ENCODE measurements at places on chromosomes 1 and 21.
A peak's percentile ranks its signal among the peaks of the same experiment; 100 is the strongest.

DNA sequence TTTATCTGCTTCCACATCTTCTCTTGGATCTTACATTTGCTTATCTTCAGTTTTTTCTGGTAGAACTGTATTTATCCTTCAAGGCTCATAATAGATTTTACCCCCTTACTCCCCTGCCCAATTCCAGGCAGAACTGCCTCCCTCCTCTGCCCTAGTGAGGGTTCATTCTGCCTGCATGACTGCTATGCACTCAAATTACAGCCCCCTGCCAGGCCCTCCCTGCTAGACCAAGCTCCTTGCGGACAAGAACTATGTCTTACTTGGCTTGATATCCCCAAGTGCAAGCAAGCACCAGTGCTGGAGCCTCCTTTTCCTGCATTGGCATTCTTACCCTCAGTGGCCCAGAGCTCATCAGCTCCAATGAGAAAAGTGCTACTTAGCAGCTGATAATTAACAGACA, 18.1 kb downstream of the MAPKAPK2 start:
- no peak for DNase-seq

DNA sequence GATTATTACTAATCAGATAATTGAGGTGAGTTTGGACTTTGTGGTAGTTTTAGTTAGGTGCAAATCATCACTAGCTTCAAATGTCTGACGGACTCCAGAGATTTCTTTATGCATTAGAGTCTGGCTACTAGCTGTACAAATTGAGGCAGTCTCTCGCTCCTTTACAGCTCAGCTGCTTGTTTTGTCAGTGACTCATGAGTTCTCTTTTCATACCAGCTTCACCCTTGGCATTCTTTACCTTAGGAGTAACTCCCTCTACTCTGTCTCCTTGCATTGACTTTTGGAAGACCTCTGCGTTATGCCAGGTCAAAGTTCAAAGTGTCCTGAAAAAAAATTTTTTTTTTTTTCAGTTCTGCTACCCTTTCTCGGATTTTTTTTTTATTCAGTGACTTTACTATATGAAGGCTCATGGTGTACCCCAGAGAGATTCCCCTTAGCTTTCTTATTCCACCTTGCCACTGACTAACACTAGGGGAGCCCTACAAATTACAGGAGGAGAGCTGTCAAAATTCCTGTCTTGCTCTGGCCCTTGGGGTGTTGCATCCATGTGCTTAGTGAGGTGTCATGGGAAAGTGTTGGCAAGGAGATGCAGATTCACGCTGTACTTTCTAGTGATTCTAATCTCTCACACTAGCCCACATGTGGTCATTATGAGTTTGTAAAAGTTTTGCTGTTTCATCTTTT, 576.6 kb downstream of the ADGRL2 start:
- peak; percentile 72 for DNase-seq

- DNase-seq: no peak
Observed at GRCh38 chr1:205266611-205267305, 39.0 kb downstream of the TMCC2 start.

- DNase-seq: no peak
Observed at GRCh38 chr21:44557491-44558328, 885 bp downstream of the KRTAP10-3 start.

DNA sequence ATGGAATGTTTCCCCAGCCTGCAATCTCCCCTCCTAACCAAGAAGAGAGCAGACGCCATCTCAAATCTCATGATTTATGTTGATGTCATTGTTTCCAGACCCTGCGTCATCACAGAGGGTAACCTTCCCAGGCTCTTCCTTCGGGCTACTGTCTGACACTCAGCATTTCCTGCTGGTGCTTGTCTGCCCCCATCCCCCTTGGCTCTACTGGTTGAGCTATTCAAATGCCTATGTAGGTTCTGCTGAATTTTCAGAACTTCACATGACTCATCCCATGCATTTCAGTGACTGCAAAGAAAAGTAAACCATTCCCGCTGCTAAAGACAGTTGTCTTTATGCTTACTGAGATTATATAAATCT, 24.8 kb upstream of the ITPKB start:
- peak; percentile 92 for DNase-seq

GRCh38 chr1:220235462-220235861, 36.8 kb downstream of the RAB3GAP2 start:
- DNase-seq: no peak

- no peak for DNase-seq
Observed at GRCh38 chr1:237042892-237043576, 1.1 kb downstream of the RYR2 start.

GRCh38 chr1:232653789-232654188, 23.9 kb upstream of the SIPA1L2 start:
- DNase-seq: no peak

DNA sequence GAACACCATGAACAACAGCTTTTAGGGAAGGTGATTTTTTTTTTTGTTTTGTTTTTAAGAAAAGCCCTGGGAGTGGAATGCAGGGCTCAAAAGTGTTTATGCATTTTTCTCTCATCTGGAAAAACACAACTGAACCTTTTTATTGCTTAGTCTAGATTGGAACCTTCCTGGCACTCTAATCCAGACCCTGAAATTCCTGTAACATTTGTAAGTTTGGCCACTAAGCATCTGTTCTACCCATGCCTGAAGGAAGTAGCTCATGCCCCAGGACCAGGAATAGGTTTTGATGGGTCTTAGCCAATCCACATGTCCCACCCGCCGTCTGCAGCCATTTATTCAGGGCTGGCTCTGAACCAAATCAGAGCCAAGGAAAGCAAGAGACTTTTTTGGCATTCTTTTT, 39.7 kb upstream of the SLC2A1 start:
- peak; percentile 28 for DNase-seq

DNA sequence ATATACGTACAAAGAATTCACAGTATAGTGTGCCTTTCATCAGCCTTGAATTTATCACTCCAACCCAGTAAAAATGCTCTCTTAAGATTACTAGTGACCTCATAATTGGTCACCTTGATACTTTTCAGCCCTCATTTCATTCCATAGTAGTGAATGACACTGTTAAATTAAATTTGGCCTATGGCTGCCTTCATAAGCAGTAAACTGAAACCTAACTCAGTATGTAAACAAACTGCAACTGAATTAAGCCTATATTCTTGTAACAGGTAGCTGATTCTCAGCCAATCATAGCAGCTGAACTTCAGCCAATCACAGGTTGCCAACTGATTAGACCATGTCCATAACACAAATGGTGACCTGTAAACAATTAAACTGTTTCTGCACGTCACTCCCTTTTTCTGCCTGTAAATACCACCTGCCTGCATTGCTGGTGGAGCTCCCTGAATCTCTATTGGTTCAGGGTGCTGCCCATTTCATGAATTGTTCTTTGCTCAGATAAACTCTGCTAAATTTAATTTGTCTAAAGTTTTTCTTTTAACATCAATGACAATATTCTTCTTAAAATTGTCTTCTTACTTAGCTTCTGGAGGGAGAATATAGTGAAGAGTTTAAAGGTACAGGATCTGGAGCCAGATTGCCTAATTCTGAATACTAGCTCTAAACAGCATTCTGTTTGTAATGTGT, 24.0 kb upstream of the CAMSAP2 start:
- no peak for DNase-seq

- peak; percentile 20 for DNase-seq
Observed at GRCh38 chr21:45836694-45837670, 144.6 kb upstream of the COL6A1 start.

DNA sequence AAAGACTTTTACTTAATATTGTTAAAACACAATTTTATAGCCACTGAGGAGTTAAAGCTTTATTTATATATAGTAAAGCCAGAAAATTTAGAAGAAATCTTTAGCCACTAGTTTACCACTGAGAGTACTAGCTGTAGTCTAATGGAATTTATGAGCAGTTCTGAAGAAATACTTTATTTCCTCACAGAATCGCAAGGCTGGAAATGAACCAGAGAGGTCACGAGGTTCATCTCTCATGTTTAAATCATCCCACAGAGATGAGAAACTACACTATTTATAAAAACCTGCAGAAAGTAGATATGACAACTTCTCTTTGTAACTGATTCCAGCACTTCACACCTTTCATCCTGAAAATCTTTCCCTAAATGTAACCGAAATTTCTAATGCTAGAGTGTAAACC, 26.0 kb downstream of the ADGRL4 start:
- no peak for DNase-seq

- no peak for DNase-seq
Observed at GRCh38 chr1:202133001-202133400, 10.3 kb downstream of the GPR37L1 start.

DNA sequence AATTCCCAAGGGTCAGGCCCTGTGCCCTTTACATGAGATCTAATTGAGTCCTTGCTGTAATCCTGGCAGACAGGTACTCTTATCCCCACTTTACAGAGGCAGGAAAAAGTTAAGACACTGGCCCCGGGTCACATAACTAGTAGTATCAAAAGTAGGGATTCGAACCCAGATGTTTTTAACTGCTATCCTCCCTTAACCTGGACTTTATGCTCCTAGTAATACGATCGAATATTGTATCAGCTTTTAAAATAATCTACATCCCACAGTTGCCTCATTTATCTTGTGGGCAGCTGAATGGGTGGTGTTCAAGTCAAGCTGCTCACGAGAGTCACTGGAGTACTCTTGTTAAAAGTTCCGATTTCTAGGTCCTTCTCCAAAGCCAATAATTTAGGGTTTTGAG, 25.5 kb upstream of the TMEM51 start:
- no peak for DNase-seq

DNA sequence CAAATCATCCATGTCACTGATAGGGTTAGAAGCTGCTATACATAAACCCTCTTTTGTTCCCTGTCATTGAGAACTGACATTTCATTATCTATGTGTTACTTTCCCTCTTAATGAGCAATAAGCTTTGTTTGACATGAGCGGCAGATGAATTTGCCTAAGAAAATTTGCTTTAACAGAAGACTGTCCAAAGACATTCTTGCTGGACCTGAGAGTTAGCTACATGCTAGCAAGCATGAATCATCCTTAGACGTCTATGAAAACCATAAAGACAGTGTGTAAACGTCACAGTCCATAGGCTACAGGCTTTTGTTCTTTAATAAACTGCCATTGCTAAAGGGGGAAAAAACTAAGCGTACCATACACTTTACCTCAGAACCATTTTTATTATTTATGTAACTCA, 73.1 kb downstream of the TNFSF4 start:
- peak; percentile 61 for DNase-seq

DNA sequence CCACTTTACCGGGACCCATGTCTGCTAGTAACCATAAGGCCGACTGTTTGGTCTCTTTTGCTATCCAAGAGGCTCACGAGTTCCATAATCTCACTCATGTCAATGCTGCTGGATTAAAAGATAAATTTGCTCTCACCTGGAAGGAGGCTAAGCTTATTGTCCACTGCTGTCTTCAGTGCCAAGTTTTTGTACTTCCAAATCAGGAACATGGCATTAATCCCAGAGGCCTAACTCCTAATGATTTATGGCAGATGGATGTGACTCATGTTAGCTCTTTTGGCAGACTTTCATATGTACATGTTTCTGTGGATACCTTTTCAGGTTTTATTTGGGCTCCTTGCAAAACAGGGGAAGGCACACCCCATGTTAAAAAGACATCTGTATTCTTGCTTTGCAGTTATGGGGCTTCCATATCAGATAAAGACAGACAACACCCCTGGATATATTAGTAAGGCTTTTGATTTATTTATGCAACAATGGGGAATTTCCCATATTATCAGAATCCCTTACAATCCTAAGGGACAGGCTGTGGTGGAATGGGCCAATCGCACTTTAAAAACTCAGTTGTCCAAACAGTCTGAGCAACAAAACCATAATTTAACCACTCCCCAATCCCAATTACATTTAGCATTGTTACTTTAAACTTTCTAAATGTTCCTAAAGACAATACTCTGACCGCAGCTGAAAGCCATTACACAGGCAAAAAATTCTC, 162.7 kb downstream of the IER5 start:
- DNase-seq: peak; percentile 27

DNA sequence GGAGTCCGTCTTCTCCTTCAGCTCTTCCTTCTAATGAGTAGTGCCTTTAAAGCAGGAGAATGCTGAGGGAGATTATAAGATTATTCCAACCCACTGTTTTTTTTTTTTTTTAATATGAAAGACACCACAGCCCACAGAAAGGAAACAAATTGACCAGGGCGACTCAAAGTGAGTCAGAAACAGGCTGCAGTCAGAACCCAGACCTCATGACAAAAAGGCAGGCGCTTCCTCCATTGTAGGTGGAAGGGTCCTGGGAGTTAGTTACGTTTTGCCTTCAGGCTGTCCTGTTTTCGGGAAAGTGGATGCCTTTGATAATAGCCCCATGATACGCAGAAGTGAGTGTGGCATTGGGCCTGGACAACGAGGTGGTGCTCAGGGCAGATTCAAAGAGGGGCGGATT, 21.0 kb downstream of the PLXNA2 start:
- DNase-seq: peak; percentile 62

GRCh38 chr1:158115126-158115525, 65.6 kb upstream of the CD1D start:
- DNase-seq: no peak

GRCh38 chr1:186155594-186155993, 219.5 kb downstream of the TPR start:
- peak; percentile 87 for DNase-seq

DNA sequence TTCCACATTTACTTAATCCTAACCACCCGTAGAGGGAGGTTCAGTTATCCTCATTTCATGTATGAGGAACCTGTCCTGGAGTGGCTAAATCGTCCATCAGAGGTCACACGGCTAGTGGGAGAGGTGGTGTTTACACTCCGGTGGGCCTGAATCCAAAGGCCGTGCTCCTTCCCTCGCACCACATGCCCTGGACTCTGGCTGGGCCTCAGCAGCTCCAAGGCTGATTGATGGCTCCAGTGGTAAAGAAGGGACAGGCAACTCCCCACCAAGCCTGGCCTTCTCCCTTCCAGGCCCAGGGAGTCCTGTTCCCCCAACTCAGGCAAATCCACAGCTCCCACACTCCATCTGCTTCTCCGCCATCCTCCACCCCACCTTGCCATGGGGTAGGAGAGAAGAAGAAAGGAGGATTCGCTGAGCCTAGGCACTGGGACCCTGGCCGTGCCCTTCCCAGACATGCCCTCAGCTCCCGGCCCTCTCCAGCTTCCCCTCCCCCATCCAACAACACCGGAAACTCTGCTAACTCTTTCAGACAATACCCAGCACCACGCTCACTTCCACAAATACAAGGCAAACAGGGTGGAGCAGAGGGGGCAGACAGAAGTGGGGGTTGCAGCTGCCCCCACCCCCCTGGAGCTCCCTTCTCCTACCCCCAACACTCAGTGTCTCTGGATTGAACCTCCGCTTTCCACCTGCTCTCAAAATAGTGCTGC, 10.9 kb downstream of the ARHGEF2 start:
- no peak for DNase-seq

- DNase-seq: no peak
Observed at GRCh38 chr1:115771094-115771846, 2.8 kb upstream of the CASQ2 start.

DNA sequence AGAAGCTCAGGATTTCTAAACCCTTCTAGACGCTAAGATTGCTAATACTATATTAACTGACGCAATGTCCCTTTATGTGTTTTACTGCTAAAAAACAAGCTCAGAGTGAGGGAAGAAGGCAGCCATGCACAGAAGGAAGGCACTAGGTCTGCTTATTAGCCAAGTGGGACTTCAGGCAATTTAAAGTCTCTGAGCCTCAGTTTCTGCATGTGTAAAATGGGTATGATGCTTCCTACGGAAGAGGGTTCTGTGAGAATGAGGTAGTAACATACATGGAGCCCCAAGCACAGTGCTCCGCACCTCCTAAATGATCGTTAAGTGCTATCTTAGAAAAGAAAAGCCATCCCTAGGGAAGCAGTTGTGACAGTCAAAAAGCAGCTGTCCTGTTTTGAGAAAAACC, 16.9 kb downstream of the MIS18A start:
- no peak for DNase-seq
